ENCODE measurements at places on chromosomes 1 and 21.

- no peak for DNase-seq
Measured at GRCh38 chr1:41608211-41608610, 123.7 kb upstream of the EDN2 start.

GRCh38 chr1:179026813-179027669 is 1.3 kb downstream of the FAM20B start:
- no peak for DNase-seq

DNA sequence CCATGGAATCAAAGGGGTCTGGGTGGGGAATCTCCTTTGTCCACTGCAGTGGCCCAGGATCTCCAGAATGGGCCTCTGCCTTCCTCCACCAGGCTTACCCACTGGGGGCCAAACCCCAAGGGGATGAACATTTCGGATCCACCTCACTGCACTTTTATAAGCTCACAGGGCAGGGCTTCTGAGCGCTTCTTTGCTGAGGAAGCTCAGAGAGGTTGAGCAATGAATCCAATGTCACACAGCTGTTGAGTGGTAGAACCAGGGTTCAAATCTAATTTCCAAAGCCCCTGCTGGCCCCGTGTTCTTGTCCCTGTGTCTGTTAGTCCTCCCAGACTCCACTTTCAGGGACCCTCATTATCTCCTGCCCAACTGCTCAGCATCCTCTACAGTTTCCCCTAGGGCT is 250.8 kb downstream of the GRIK3 start:
- no peak for DNase-seq

GRCh38 chr1:226063977-226064815 is 1.7 kb downstream of the H3-3A start:
- DNase-seq = no peak

- no peak for DNase-seq
Measured at GRCh38 chr1:204659056-204659455, 26.5 kb downstream of the LRRN2 start.

DNA sequence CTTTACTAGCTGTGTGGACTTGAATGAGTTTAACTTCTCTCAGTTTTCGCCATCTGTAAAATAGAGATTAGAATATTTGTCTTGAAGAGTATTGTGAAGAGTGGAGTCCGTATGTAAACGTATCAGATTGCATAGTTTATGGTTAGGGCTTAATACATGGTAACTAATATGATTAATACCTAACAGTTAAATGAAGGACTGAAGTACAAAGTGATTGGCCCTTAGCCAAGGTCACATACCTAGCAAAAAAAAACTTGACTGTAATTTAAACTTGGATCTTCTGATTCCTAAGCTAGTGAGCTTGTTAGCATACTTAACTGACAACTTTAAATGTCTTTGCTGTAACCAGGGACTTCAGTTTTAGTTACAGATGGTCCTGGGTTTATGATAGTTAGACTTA is 1.9 kb downstream of the GIPC2 start:
- no peak for DNase-seq

GRCh38 chr1:161390559-161390858 is 22.8 kb upstream of the CFAP126 start:
- DNase-seq = no peak

DNA sequence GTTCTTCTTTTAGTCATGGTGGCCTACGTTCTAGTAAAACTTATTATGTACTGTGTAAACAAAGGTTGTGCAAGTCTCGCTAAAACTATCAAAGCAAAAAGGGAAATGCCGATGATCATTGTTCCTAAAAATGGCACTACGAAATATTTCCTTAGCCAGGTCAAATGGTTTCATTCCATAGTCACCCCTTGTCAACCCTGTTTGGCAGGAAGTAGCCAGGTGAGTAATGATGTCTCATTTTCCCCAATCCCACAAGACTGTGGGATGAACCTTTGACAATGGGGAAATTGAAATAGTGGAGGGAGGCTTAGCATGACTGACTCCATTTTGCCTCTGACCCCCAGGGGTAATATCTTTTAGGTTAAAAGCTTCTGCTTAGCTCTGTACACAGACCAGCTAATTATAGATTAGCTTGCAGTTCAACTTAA is 5.6 kb upstream of the REN start:
- DNase-seq = no peak

DNA sequence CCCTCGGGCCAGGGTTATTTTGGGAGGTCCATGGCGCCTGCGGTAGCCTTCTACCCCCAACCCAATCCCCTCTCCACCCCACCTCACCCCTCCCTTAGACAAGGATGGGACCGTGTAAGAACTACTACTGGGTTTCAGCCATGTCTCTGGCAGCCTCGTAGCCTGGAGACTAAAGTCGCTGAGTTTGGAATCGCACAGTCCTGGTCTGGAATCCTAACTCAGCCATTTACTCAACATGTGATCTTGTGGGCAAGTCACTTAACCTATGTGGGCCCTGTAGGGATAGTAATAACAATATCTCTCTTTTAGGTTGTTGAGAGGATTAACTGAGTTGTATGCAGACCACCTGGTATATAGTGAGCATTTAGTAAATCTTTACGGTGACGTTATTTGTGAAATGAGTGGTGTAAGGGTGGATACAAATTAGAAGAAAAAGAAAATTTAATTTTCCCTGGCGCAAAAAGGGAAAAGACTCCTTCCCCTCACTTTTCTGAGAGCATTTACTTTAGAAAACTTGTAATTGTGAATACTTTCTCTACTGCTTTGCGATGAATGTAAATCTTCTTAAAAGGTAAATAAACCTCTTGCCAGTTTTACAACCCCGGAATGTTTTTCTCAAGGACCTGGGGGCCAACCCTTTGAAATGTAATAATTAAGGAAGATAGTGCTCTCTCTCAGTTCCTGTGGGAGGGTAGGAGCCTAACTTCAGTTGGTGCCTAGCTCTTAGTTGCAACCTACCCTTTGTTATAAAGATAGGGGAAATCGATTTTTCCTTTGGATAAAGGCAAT is 615 bp upstream of the MRPS15 start:
- DNase-seq = no peak

- DNase-seq = no peak
Measured at GRCh38 chr1:167252986-167253385, 32.3 kb downstream of the POU2F1 start.

DNA sequence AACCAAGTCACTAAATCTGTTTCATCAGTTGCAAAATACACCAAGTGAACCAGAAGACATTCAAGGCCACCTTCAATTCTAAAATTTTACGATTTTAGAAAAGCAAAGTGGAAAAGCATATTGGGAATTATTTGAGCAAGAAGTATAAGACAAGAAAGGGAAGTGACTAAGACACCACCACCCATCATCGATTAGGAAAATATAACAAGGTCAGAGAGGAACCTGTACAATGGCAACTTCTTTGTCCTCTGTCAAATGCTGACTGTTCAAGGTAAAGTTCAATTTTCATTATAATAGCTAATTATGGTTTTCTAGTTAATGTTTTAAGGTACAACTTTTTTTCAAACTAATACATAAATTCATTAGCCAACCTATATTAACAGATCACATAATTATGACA is 10.8 kb downstream of the FRRS1 start:
- no peak for DNase-seq

GRCh38 chr21:42939582-42940413 is 14.4 kb upstream of the ERVH48-1 start:
- DNase-seq = no peak

GRCh38 chr1:205563927-205564441 is 59.5 kb downstream of the CDK18 start:
- no peak for DNase-seq

DNA sequence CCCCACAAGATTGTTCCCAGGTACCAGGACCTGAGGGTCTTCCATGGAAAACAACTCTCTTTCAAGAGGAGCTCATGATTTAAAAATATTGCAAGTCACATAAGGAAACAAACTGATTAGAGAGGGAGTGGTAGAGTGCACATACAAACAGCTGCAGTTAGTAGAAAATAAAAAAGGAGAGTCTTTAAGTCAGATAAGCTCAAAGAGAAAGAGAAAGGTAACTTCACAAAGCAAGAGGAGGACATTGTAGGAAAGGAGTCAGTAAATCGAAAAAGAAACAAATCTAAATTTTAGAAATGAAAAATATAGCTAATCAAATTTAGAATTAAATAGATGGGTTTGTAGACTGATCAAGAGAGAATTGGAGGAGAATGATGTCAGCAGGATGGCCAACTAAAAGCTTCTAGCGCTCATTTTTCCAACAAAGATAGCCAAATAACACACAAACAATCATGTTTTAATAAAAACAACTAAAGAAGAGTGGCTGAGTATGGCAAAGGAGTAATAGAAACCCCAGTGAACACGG is 86.1 kb upstream of the CD53 start:
- no peak for DNase-seq
